Astrocyte (in vitro differentiated cells and primary cell): ENCODE measurements at places on chromosomes 3 and 15. TPM values are rescaled to one million over a fixed set of nuclear protein-coding genes. Genes with fewer than 3 reads are reported as not detected.

GRCh38 chr15:73799466-73799865 lies 46.3 kb upstream of the INSYN1 start:
- peak; percentile 56 for DNase-seq

GRCh38 chr15:99053380-99054024 lies 45.9 kb upstream of the PGPEP1L start:
- DNase-seq, result no peak

- no peak for DNase-seq
Observed at GRCh38 chr3:15510493-15510892, 11.0 kb downstream of the COLQ start.

DNA sequence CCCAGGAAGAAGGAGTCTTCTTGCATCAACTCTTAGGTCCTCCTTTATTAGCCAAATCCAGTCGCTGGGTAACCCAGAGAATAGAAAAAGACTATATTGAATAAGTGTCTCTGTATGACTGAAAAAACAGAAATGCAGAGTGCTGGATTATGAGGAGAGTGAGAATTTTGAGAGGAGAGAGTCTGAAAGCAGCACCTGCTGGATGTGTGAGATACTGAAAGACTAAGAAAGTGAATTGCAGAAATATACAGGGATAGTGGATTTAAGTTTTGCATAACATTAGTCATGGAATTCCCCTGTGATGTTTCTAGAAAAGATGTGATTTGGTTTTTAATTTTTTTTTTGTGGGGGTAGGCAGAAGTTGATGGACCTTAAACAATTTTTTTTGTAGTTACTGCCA lies 296.5 kb downstream of the MECOM start:
- DNase-seq, result no peak

- DNase-seq, result no peak
Observed at GRCh38 chr15:43330780-43331087, 361 bp upstream of the LCMT2 start.

GRCh38 chr3:27800261-27800660 lies 78.1 kb upstream of the EOMES start:
- no peak for DNase-seq

DNA sequence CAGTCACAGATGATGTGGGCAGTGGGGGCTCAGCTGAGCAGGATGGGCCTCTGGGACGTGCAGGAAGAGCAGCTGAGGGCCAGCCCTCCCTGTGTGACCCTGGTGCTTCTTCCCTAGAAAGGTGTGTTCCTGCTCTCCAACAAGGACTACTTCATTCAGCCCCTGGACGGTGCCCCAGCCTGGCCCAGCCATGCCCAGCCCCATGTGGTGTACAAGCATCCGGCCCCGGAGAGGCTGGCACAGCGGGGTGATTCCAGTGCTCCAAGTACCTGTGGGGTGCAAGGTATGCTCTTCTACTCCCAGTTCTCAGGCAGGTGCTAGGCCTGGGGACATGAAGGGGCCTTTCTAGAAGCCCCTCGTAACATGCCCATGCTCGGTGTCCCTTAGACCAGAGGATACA lies 38.3 kb downstream of the SAXO2 start:
- DNase-seq, result no peak

- no peak for DNase-seq
Observed at GRCh38 chr3:14425581-14426304, 23.3 kb downstream of the SLC6A6 start.

GRCh38 chr15:34726406-34727100 lies 28.2 kb downstream of the GJD2 start:
- DNase-seq, result peak; percentile 44

DNA sequence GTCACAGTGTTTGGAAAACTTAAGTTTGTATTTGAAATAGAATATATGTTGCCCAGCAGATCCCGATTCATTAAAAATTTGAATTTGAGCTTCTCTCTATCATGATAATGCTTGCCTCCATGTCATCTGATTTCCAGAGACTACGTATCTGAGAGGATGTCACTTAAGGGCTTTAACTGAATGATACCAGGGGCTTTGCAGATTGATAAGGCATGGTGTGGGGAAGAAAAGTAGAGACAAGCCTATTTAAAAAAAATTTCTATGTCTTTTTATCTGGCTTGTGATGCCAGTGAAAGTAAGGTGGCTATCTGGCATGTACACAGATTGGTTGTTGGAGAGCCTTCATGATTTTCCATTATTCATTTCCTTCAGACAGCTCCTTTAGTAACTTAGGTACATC lies 72.7 kb downstream of the UBE2E2 start:
- DNase-seq, result no peak

DNA sequence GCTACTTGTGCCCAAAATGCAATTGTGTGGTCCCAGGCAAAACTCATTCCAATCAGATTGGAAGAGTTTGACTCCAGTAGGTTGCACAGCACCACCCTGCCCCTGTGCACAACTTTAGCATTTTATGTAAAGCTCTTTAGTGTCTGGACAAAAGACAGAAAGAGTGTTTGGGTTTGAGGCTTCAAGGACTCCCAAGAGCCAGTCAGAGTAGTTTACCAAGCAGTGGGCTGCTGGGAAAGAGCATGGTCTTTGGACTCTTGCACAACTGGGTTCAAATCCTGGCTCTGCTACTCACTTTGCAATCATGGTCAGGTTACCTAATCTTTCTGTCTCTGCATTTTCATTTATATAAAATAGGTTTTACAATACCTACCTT lies 75.8 kb upstream of the UMPS start:
- DNase-seq, result no peak

GRCh38 chr3:124107104-124107890 lies 115.4 kb upstream of the ROPN1 start:
- peak; percentile 50 for DNase-seq

DNA sequence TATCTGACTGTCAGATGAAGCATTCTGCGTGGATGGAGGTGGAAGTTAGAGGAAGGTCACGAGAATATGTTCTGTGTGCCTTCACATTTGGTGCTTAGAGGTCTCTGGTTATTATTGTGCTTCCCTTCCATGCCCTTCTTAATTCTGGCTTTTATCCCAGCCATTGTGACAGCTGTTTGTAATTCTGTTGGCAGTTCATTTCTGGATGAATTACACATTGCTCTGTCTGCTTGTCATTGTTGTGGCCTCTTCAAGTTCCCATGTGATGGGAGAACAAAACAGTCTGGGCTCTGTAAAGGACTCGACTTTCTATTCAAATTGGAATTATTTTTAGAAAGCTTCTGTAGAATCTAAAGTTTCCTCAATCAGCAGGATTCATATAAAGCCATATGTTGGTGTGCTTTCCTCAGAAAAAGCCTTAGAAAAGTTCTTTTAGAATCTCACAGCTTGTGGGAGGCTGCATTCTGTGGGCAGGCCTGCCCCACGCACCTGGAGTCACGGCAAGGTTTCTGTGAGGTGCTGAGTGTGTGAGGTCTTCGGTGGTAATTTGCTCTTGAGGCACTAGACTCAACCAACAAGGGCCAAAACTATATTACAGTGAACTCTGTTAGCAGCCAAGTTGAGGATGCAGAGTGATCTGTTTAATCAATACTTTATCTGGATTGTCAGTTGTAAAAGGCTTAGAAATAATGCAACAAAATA lies 397.4 kb upstream of the AZI2 start:
- peak; percentile 3 for DNase-seq

- no peak for DNase-seq
Observed at GRCh38 chr15:59280855-59281254, 74.2 kb downstream of the LDHAL6B start.

DNA sequence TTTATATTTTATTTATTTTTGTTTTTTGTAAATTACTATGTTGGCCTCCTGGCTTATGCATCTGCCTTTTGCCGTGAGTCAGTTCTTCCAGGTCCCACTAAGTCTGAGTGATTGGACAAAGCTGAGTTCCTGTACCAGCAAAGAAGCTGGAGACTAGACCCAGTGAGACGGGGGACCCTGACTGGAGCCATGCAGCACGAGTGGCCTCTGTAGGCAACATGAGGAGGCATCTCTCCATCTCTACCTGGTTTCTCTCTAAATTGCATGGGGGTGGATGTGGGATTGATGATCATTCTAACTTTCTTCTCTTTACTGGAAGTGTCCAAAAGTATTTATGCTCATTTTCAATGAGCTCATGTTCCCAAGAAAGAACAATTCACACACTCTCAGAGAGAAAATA lies 155.3 kb upstream of the MRPL3 start:
- no peak for DNase-seq

- peak; percentile 53 for DNase-seq
Observed at GRCh38 chr3:101803173-101803782, 24.3 kb downstream of the NXPE3 start.

DNA sequence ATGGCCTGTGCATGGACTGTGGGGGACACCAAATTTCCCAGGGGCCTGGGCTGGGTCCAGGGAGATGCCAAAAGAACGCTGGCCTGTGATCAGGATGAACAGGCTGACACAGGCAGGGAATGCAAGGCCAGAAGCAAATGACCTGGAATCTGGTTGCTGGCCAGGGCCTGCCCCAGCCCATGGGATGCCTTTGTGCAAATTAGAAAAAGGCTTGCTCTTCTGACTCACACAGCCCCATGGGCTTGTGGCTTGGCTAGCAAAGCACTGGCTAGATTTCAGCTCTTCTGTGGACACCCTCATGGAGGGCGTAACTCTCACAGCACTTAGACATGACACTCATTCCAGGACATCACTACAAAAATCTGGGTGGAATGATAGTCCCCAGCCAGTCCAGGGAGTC lies 356.0 kb downstream of the SHQ1 start:
- peak; percentile 97 for DNase-seq

GRCh38 chr15:26475554-26475953 lies 297.3 kb downstream of the GABRB3 start:
- no peak for DNase-seq

GRCh38 chr3:178367817-178368617 lies 168.2 kb upstream of the KCNMB2 start:
- peak; percentile 61 for DNase-seq

GRCh38 chr3:14505803-14506500 lies 34.2 kb downstream of the GRIP2 start:
- no peak for DNase-seq

- peak; percentile 85 for DNase-seq
Observed at GRCh38 chr3:157405457-157405856, 31.2 kb upstream of the PTX3 start.

DNA sequence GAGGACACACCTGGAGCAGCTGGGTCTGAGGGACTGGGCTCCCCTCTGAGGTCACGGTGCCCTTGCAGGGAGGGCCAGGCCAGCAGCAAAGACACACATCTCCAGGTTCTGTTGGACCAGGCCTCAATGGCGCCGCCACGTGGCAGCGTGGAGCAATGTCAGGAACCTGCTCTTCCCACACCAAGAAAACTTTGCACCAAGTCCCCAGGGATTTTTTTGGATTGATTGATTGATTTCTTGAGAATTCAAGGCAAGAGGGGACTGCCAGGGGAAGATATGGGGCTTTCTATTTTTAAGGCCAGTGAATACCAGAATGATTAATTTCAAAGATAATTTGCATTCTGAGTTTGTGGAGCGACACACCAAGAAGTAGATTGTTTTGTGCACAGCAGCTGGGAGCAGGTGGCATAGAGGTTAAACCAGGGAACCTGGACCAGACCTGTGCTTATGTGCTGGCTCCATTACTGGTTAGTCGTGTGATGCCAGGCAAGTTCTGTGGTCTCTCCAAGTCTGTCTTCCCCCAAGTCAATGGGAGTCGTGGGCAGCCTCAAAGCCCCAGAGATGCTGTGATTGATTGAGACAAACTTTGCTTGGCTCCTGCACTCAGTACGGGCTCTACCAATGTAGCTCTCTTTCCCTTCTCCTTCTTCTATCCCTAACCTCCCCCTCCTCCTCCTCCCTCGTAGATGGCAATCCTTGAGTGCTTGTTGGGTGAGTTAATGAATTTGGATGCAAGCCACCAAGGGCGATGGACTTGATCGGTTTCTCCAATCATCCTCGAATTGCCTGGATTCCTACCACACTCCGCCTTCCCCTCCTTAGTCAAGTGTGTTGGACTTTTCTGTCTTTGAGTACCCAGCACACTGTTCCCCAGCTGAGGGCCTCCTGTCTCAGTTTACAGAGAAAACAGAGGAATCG lies 96.2 kb upstream of the TRPM1 start:
- no peak for DNase-seq

DNA sequence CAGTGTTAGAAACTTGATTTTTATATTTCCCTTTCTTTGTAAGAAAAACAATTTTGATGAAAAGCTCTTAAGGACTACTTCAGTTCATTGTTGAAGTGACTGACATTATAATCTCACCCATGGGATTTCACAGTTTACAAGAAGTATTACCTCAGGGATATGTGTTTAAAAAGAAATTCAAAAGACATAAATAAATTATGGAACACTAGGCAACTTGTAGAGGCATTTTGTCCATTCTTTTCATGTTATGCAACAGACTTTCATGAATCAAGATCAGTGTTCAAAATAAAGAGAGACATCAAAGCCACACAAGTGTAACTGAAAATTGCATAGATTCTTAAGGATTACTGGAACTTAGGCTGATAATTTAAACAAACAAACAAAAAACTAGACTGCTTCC lies 196.8 kb upstream of the AGTR1 start:
- DNase-seq, result no peak

DNA sequence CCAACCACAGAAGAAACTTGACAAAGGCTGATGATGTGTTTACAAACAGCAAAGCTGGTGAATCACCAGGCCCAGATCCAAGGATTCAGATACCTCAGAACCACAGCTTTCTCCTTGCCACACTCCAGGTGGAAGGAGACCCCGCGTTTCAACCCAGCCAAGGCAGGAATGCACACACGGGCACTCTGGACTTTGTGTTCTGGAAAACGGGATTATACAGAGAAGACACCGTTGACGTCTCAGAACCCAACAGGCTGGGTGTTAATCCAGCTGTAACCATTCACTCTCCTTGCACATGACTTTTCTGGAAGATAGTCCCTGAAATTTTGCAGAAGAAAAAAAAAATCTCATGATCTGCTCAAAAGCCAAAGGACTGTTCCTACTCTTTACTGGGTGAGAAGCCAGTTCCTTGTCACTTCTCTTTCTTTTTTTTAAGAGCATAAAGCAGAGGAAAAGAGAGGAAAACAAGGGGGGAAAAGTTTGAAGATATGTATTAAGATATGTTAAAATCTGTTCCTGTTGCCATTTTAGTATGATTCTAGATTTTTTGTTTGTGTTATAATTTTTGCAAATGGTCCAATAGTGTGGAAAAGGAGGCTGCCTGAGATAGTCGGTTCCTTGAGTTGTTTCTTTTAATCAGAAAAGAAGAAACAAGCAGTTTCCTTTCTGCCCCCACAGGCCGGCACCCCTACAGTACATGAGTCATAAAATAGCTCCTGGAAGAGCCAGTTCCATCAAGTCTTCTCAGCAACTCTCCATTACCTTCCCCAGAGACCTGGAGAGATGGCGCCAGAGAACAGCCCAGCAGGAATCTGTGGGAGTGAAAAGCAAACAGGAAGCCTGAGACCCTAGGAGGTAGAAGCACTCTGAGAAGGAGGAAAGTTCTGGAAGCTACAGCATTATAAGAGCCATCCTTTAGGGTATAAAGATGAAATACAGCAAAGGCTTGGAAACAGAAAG lies 73.1 kb downstream of the RORA start:
- peak; percentile 17 for DNase-seq

GRCh38 chr3:56491566-56491965 lies 23.3 kb upstream of the ERC2 start:
- no peak for DNase-seq

Gene LINGO1
- total RNA-seq, result 4.5 and 5.7 TPM in 2 replicates

Gene EFCAB12
- total RNA-seq, result 0.14 and 0.26 TPM in 2 replicates

Gene NDN
- total RNA-seq, result 59.5 and 61.6 TPM in 2 replicates

Gene PRKAR2A
- total RNA-seq, result 52.5 and 55.5 TPM in 2 replicates

Gene PPARG
- total RNA-seq, result 3.0 and 4.4 TPM in 2 replicates

Gene C3orf22
- total RNA-seq, result not detected in 2 replicates

Gene VEPH1
- total RNA-seq, result 9.3 and 9.4 TPM in 2 replicates
